ENCODE measurements at places on chromosomes 5 and 9. TPM values are rescaled to one million over a fixed set of nuclear protein-coding genes. Genes with fewer than 3 reads are reported as not detected.

- DNase-seq, result no peak
These were observed 89.2 kb downstream of the ARL15 start for GRCh38 chr5:54221135-54221534.

Gene C9orf78
- total RNA-seq, result 36.5 TPM

GRCh38 chr9:73038089-73038509, 85.2 kb upstream of the ALDH1A1 start:
- DNase-seq, result no peak

- DNase-seq, result no peak
These were observed 7.8 kb downstream of the ROR2 start for GRCh38 chr9:91942201-91942600.

GRCh38 chr5:179297486-179298180, 47.6 kb downstream of the ADAMTS2 start:
- no peak for DNase-seq

Gene TMC1
- 0.22 TPM for total RNA-seq

GRCh38 chr5:139422307-139422893, 16.9 kb downstream of the DNAJC18 start:
- peak; percentile 82 for DNase-seq

Gene NEUROG1
- not detected for total RNA-seq

Gene NR5A1
- total RNA-seq, result not detected

Gene ADAMTS16
- total RNA-seq, result not detected

Gene SPATA31E1
- total RNA-seq, result not detected

DNA sequence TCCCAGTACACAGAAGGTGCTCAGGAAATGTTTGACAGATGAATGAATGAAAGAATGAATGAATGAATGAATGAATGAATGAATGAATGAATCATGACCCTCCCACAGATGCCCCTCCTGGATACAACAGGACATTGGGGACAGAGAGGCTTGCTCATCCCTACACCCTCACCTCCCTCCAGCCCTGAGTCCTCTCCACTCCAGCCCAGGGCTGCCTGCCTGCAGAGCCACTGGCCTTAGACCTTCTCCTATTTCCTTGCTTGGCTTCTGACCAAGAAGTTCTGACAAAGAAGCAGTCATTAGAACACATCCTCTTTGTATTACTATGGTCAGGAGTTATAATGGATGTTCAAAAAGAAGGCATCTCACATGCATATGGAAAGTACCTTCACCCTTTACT, 240.7 kb upstream of the DAPK1 start:
- no peak for DNase-seq

Gene DAB2IP
- total RNA-seq, result 16.3 TPM

DNA sequence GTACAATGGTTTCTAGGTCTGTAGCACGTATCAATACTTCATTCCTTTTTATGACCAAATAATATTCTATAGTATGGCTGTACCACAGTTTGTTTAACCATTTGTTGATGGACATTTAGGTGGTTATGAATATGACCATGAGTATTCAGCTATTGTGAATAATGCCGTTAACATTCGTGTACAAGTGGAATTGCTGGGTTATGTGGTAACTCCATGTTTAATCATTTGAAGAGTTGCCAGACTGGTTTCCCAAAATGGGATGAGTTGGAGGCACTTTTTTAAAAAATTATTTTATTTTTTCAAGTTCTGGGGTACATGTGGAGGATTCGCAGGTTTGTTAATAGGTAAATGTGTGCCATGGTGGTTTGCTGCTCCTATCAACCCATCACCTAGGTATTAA, 4.6 kb downstream of the SNX2 start:
- DNase-seq, result no peak

- no peak for DNase-seq
These were observed 174.9 kb downstream of the RAPGEF6 start for GRCh38 chr5:131460133-131460532.

DNA sequence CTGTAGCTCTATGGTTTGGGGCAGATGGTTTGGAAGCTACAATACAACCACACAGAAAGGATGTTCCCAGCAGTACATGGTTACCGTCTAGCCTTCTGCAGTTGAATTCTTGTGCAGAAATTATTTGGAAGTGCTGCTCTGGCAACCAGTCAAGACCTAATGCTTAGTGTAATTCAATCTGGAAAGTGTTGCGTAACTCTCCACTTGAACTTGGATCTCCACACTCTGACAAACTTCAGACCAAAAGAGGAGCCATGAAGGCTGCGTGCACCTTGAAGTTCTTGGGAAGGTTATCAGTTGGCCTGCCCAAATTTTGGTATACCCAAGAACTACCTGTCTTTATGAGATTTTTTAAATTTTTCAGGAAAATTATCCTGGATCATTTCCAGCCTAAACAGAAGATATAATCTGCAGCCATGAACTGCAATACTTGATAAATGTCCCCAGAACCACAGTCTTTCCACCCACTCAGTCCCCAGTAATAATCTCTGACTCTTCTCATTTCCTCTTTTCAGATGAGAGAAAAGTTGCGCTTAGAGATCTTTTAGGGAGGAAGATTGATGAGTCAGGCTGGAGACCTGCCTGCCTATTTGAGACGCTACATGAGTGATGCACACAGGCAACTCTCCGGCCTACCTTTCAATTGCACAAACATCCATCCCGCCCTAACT, 159.9 kb downstream of the FANCC start:
- DNase-seq, result peak; percentile 74

GRCh38 chr5:180175015-180175431, 34.0 kb downstream of the RASGEF1C start:
- DNase-seq, result no peak

- DNase-seq, result no peak
These were observed 26.5 kb downstream of the FGF1 start for GRCh38 chr5:142659405-142659804.

DNA sequence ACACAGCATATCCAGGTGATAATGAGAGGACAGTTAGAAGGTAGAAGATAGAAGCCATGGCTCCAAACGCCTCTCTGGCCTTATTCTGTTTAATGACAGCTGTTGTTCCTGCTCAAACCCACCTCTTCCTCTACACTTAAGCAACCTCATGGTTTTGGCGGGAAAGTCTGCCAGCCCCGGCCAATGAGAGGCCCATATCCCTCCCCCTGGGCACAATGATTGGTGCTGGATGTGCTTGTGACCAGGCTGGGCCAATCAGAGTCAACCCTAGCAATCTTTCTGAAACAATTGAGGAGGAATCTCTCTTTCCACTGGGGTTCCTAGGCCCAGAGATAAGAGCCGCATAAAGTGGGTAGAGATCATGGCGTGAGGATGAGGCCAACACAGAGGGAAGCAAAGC, 4.8 kb upstream of the GFI1B start:
- DNase-seq, result no peak

GRCh38 chr9:28781481-28781880, 1208.2 kb upstream of the C9orf72 start:
- no peak for DNase-seq

Gene CD274
- 4.4 TPM for total RNA-seq

- DNase-seq, result no peak
These were observed 298.4 kb upstream of the GRAMD2B start for GRCh38 chr5:126124706-126125345.

Gene DNM1
- 0.44 TPM for total RNA-seq

DNA sequence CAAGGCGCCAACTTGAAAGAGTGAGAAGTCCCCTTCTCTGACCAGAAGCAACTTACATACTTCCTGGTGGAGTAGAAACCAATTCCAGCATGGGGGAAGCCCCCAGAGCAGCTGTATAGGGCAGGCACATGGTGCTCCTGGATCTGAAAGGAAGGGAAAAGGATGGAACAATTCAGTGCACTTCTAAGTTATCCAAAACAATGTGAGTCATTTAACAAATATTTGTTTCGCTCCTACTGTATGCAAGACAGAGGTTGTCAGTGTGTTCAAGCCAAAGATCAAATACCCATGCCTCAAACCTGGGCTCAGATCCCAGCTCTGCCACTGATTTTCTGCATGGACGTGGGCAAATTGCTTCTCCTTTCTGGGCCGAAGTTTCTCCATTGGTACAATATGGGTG, 67.1 kb downstream of the LHX2 start:
- DNase-seq, result peak; percentile 32

Gene PLPP7
- 2.0 TPM for total RNA-seq

GRCh38 chr9:95167998-95168397, 149.5 kb downstream of the FANCC start:
- DNase-seq, result peak; percentile 91

GRCh38 chr9:14308853-14309145, 5.1 kb downstream of the NFIB start:
- DNase-seq, result no peak

- no peak for DNase-seq
These were observed 43.6 kb upstream of the TNFSF15 start for GRCh38 chr9:114849450-114849849.

GRCh38 chr5:96150007-96150406, 188.4 kb upstream of the ELL2 start:
- no peak for DNase-seq

GRCh38 chr5:31884896-31885295, 246.0 kb downstream of the PDZD2 start:
- DNase-seq, result no peak

- no peak for DNase-seq
These were observed 7.2 kb downstream of the MARCHF6 start for GRCh38 chr5:10360686-10361085.

Gene NTNG2
- total RNA-seq, result 0.40 TPM

DNA sequence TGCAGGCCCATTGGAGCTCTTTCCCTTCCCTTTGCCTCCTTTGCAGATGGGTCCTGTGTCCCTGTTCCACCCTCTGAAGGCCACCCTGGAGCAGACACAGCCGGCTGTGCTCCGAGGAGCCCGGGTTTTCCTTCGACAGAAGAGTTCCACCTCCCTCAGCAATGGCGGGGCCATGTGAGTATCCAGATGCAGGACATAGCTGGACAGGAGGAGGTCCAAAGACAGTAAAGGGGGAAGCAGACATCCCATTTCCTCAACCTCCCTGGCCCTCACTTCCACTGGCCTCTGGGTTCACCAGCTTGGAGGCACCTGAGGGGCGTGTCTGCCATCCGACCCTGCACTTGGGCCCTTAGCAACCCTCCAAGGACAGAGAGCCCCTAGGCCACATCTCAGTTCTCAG, 237.9 kb downstream of the CACNA1B start:
- DNase-seq, result no peak

- no peak for DNase-seq
These were observed 12.9 kb upstream of the CAST start for GRCh38 chr5:96649251-96649662.

DNA sequence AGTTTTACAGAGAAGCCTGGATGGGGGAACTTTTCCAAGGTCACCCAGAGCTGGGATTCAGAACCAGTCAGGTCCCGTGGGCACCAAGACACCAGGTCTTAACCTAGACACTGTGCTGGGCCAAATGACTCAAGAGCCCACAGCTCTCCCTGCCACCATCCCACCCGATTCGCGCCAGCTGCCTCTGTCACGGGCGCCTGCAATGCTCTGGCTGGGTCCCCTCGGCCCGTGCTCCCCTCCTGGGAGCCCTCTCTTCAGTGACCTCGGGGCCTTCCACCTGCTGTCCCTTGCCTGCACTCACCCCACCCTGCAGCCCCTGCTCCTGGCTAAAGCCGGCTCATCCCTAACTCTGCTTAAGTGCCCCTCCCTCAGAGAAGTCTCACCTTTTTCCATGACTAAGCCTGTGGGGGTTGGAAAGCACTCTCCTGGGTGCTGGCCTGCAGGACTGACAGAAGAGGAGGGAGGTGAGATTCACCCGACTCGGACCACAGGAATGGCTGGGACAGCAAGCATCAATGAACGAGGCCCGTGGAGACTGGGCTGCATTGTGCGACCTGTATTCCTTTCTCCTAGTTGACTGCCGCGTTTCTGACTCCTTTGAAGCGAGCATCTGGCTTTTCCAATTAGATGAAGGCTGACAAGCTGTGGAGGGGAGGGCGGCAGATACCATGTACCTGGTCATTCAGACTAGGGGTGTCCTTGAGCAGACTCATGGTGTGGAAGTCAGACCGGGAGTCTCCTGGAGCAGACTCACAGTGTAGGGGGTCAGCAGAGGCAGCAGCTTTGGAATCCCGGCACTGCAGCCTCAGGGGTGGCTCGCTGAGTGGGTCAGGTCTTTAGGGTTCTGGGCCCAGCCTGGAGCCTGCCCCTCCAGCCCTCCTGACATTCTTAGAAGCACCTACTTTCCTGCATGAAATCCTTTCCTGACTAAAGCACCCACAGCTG, 5.8 kb upstream of the IL4 start:
- no peak for DNase-seq

GRCh38 chr9:99393993-99394392, 171.9 kb downstream of the SEC61B start:
- no peak for DNase-seq

DNA sequence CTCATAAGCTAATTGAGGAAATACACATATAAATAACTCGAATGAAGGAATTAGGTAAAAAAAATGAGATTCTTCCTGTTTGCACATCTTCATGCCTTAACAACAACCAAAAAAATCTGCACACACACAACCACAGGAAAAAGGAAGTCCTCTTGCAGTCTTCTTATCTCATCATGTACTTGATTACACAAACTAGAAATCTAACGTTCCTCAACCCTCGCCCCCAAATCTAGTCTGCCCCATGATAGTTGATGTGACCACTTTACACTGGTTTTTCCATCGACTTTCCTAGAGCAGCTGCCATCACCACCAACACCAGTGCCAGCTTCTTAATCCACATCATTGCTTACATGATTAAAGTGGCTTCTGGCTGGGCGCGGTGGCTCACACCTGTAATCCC, 31.2 kb upstream of the RNU6ATAC start:
- no peak for DNase-seq

Gene ARSI
- 0.22 TPM for total RNA-seq

GRCh38 chr9:75108571-75108970, 20.3 kb downstream of the OSTF1 start:
- peak; percentile 93 for DNase-seq

GRCh38 chr5:38151878-38152277, 106.5 kb upstream of the EGFLAM start:
- DNase-seq, result no peak

DNA sequence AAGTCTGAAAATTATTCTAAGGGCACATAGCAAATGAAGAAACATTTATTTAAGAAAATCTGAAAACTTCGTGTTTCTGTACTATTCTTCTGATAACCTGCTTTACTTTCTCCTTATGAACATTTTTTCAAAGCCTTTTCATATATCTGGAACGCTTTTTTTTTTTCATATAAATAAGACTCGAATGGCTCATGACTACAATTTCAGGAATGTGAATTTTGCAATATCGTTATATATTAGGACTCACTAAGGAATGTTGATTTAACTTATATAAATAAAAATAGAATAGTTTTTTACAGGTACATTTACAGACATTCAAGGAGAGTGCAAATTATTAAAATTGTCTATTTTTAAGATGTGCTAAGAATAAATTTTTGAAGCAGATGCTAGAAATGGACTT, 42.9 kb downstream of the GPBP1 start:
- no peak for DNase-seq

- DNase-seq, result no peak
These were observed 369.3 kb upstream of the IRX1 start for GRCh38 chr5:3226196-3226920.

DNA sequence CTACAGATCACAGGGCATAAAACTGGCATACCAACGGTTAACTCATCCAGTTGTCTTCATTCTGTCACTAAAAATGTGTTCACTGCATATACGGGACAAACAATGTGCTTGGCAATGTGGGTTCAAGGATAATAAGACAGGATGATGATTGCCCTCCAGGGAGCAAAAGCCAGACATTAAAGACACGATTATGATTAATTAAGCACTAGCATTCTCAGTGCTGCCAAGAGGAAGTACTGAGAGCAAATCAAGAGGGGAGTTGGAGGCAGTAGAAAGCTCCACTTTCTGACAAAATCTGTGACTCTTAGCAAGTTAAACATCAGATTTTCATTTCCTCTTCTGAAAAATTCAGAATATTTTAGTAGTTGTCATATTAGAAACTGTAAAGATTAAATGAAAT, 9.0 kb upstream of the IFNA8 start:
- DNase-seq, result no peak

- DNase-seq, result no peak
These were observed 78.5 kb upstream of the ALDH1A1 start for GRCh38 chr9:73031350-73031749.

Data from lung microvascular endothelial cell (primary cell).